ENCODE measurements at places on chromosomes 13 and 19.

GRCh38 chr19:55018633-55019032, 19.4 kb downstream of the GP6 start:
- DNase-seq, result no peak

GRCh38 chr19:524062-524674, 7.4 kb upstream of the CDC34 start:
- no peak for DNase-seq

DNA sequence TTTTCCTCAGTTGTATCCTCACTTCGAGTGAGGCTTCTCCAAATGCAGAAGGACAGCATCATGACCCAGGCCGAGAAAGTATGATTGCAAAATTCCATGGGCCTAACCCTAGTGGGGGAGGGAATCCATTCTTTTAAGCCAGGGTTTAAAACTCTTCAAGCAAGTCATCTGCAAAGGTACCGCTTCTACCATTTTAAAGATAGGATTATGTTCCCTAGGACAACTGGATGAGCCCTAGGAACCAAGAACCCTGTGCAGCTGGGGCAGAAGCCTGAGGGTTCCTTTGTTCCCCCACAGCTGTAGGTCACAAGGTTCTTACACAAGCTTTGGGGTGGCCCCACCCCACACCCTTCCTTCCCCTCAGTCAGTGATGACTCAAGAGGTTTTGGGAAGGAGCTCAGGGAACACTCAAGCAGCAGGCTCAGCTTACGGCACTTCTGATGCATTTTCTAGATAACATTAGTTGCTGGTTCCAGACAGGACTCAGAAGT, 13.5 kb downstream of the ARL11 start:
- DNase-seq, result no peak

- DNase-seq, result no peak
Measured at GRCh38 chr13:33367926-33368325, 82.4 kb upstream of the STARD13 start.

- no peak for DNase-seq
Measured at GRCh38 chr13:112760435-112760834, 70.6 kb downstream of the ATP11A start.

GRCh38 chr13:99378985-99379733, 72.0 kb upstream of the GPR183 start:
- no peak for DNase-seq

DNA sequence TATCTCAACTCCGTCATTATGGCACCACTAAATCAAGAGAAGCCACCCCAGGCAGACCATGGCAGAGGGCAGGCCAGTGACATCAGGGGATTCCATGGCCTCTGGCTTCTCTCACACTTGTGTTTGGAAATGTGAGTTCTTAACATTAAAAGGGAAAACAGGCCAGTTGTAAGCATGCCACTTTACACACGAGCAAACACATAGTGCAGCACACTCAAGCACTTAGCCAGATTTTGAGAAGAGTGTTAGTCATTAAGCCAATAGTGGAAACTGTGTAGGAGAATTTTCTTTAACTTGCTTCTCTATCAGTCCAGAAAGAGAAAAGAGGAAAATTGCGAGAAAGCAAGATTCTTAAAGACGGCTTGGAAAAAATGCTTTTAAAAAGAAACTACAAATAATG, 401.5 kb downstream of the TDRD3 start:
- DNase-seq, result no peak

DNA sequence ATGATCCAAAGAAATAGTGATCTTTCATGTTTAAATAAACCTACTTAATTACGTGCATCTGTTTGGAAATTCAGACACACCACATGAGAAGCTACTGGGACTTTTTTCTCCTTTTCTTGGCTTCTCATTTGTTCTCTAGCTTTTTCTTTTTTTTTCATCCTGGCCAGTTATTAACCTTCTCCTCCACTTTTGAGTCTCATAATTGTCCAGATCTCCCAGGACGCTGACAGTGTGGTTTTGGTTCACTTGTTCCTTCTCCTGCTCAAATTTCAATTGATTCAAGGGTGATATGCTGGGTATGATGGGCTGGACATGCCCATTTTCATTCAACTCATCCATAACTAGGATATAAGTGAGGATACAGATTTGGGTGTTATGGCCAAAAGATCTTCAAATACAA, 152.3 kb downstream of the TM9SF2 start:
- no peak for DNase-seq

DNA sequence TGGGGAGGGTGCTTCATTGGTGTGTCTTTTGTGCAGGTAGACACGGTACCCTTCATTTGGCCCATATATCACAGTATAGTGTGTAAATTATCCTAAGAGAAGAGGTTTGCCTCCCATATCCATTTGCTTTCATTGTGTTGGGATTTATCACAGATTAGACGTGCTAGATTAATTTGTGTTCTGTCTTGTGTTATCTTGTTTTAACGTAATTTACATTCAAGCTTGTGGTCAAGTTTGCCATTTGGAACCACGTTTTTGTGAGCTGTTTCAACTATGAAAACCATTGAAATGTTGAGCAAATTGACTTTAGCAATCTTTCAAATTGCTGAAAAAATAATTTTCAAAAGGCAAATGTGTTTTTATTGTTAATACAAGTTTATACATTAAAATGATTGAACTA, 1826.5 kb downstream of the SLITRK5 start:
- no peak for DNase-seq

DNA sequence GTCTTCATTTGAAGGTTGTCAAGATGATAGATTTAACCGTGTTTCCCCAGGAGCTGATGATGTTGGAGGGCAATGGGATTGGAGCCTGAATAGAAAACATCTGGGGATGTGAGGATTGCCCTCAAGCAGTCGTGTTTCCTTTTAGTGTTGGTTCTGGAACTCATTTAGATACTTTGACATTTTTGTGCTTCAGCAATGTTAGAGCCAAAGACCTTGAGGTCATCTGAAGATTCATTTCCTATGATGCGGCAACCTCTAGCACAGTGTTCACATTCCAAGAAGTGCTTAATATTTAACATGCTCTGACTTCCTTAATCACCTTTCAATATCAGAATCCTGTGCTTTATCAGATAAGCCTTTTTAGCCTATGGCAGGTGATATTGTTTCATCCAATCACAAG, 82.7 kb downstream of the SLC10A2 start:
- no peak for DNase-seq

GRCh38 chr13:29925457-29926097, 75.2 kb upstream of the UBL3 start:
- DNase-seq, result peak; percentile 57

DNA sequence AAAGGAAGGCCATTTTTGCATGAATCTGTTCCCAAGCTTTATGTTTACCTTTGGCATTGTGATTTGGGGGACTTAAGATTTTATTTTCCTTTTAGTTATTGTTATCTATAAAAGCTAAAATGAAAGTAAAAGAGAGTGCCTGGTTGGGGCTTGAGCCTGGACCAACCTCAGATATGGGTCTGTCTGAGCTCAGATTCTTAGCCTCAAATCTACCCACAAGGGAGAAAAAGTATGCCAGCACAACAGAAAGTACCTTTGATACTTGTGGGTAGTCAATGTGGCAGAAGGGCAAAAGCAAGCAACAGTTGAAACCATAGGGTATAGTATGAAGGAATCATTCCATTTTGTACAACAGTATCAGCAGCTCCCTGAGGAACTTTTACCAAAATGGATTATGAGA, 26.6 kb upstream of the KBTBD6 start:
- DNase-seq, result no peak

DNA sequence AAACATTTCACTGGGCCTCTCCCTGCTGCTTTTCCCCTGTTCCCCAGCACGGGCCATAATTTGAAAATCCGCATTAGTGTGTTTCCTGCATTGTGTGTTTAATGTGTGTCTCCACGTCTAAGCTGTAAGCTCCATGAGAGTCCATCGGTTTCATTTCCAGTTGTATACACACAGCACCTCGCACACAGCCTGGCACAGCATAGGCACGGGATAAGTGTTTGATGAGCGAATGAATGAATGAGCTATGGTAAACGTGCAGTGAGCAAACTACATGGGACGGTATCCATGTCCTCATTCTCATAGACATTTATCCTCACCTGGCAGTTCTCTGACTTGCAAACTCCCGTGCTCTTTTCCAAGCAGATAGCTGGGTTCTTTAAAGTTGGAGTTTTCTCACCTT, 106.1 kb downstream of the RAB20 start:
- no peak for DNase-seq

GRCh38 chr13:91017031-91017668, 330.3 kb upstream of the MIR17HG start:
- DNase-seq, result no peak

DNA sequence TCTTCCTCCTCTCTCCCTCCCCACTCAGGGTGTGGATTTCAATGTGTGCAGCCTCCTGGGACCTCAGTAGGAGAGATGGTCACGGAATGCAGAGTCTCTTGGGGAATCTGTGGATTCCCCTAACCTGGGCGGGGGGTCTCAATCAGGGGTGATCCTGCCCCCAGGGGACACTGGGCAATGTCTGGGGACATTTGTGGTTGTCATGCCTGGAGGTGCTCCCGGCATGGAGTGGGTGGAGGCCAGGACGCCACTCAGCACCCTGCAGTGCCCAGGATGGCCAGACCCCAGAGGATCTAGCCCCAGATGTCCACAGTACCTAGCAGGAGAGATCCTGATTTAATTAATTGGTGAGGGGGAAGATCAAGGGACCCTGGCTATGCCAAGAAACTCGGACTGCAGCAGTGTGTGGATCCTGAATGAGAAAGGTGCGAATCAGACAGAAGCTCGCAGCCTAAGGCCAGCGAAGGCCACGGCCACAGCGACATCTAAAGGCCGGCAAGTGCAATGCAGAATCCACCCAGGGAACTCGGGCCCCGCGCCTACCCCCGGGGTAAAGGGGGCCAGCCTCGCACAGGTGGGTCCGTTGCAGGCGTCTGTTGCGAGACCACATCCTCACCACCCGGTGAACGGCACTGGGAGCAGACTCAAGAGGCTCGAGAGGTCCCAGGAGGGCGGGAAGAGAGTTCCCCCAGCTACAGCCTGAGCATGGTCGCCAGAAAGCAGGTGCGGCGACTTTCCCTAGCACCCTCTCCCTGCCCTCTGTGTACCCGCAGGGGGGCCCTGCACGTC, 88.8 kb downstream of the GNG7 start:
- peak; percentile 36 for DNase-seq

- DNase-seq, result no peak
Measured at GRCh38 chr13:34620074-34620850, 321.8 kb upstream of the NBEA start.

GRCh38 chr19:19119325-19120237, 18.7 kb downstream of the TMEM161A start:
- DNase-seq, result no peak

GRCh38 chr19:55344444-55344843, 4.8 kb downstream of the KMT5C start:
- DNase-seq, result peak; percentile 76

GRCh38 chr19:1370579-1371361, 12.9 kb upstream of the NDUFS7 start:
- DNase-seq, result no peak

- DNase-seq, result no peak
Measured at GRCh38 chr13:94209117-94209516, 270.4 kb downstream of the DCT start.

DNA sequence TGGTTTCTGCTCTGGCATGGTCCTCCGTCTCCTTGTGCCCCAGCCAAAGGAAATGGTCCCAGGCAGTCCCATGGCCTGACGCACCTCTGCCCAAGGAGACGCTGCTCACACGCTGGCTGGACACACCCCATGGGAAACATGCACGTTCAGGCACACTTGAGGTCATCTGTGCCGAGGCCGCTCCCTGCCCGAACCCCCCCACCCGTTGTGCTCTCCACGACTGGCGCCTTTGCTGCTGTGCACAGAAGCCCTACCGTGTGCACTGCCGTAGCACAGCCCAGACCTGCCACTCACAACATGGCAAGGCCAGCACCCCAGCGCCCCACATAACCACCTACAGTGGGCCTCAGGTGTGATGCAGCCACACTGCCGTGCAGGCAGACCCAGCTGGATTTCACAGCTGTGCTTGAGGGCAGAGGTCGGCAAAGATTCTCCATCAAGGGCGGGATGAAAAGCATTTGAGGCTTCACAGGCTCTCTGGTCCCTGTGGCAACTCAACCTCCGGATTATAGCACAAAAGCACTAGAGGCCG, 65.7 kb downstream of the SPACA7 start:
- DNase-seq, result no peak

DNA sequence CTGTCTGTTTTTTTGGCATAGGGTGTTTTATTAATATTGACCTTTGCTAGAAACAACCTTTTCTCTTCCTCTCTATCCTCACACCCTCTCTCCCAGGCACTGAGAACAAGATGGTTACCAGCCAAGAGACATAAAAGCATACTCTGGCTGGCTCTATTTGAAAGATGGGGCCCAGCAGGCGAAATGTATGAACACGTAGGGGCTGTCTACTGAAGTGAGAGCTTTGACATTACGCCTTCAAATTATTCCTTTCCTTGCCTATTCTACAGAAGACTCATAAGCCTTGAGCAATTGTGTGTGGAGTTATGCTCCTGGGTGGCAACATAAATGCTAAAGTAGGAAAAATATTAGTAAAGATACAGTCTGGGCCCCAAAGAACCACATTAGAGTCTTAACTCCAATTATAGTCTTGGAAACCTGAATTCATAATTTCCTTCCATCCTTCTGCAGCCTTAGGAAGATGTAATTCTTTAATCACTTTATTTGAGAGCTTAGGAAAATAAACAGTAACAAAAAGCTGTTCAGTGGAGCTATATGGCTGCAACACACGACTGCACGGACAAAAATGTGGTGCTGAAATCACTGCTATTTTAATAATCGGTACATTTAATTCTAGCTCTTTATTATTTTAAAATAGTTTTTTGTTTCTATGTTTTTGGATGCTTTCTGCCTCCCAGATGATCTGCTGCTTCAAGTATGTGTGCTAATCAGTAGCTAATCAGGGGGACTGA, 122.3 kb upstream of the RNF113B start:
- DNase-seq, result no peak

DNA sequence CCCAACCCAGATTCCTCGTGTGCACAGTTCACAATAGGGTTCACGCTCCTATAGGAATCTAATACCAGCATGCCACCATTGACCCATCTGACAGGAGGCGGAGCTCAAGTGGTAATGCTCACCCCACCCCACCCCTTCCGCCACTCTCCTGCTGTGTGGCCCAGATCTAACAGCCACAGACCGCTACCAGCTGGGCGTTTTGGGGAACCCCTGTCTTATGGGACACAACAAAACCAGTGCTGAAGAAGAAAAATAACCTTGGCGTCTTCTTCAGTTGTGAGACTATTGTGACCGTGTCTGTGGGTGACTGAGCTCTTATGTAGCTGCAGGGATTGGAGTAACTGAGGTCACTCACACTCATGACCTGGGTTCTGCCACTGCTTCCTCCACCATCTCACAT, 5.2 kb upstream of the OR10H1 start:
- no peak for DNase-seq
